ENCODE measurements at places on chromosomes 2 and 18.

- DNase-seq, result no peak
Measured at GRCh38 chr18:24543086-24543794, 82.8 kb downstream of the HRH4 start.

DNA sequence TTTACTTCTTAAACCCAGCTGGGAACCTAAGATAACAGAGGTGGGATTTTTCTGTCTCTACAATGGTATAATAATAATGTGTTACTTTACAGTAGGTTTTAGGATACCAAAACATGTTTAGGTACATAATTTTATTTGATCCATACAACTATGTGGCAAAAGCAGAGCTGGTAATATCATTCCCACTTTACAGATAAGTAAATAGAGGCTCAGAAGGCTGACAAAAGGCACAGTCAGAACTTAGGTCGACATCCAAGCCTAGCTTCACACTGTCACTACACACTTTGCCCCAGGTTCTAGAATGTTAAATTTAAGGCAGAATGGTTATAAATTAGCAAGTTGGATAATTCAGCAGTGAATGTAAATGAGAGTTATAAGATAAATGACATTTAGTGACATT lies 189.6 kb upstream of the PARD3B start:
- no peak for DNase-seq

GRCh38 chr18:13217466-13217961 lies 1.0 kb upstream of the LDLRAD4 start:
- no peak for DNase-seq

GRCh38 chr18:21162786-21163185 lies 51.2 kb upstream of the ROCK1 start:
- no peak for DNase-seq

- no peak for DNase-seq
Measured at GRCh38 chr2:173205375-173205774, 129.7 kb downstream of the MAP3K20 start.

GRCh38 chr2:215332872-215333595 lies 21.2 kb downstream of the ATIC start:
- DNase-seq, result no peak

All from HT-29 (cell line).